OCI-LY7 (cell line): ENCODE measurements at places on chromosomes 5 and 9.

DNA sequence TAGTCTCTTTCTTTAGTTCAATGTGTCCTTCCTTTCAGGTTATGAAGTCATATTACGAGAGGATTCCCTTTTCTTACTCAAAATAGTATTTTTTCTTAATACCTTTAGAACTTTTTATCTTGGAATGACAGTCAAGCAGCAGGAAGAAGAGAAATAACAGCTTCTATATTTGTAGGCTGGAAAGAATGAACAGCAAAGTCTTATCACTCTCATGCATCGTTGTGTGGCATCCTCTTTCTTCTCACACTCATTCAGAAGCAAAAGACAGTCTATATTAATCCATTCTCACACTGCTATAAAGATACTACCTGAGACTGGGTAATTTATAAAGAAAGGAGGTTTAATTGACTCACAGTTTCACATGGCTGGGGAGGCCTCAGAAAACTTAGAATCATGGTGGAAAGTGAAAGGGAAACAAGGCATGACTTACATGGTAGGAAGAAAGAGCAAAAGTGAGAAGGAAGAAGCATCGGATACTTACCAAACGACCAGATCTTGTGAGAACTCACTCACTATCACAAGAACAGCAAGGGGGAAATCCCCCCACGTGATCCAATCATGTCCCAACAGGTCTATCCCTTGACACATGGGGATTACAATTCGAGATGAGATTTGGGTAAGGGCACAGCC lies 1646.1 kb upstream of the CDH6 start:
- no peak for DNase-seq

DNA sequence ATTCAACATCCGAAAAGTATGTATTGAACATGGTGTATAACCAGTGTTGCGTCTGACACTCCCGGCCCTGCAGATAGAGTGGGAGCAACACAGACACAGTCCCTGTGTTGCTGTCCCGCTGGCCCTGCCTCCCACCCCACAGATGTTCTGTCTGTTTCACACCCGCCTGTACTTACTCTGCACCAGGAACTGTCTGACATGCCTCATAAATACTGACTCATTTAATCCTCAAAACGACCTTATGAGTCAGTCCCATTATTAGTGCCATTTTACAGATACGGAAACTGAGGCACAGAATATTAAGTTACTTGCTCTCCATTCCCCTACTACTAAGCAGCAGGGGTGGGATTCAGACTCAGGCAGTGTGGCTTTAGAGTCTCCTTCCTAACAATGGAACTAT lies 109.8 kb upstream of the NFIL3 start:
- DNase-seq = no peak

DNA sequence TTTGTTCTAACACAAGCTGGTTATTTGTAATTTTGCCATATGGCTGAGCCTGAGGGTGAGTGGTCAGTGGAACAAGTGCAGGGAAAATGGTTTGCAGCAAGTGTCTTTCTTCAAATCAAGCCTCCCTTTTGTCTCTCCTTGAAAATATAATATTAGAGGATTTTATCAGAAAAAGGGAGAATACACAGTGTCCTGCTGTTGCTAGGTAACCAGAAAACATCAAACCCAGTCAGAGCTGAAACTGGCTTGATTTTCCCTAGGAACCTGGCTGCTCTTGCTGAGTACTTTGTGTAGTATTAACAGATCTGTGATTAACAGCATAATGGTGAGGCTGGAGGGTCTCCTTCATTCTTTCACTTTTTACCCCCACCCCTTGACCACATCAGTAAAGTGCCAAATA lies 314.0 kb downstream of the ARHGEF28 start:
- no peak for DNase-seq

DNA sequence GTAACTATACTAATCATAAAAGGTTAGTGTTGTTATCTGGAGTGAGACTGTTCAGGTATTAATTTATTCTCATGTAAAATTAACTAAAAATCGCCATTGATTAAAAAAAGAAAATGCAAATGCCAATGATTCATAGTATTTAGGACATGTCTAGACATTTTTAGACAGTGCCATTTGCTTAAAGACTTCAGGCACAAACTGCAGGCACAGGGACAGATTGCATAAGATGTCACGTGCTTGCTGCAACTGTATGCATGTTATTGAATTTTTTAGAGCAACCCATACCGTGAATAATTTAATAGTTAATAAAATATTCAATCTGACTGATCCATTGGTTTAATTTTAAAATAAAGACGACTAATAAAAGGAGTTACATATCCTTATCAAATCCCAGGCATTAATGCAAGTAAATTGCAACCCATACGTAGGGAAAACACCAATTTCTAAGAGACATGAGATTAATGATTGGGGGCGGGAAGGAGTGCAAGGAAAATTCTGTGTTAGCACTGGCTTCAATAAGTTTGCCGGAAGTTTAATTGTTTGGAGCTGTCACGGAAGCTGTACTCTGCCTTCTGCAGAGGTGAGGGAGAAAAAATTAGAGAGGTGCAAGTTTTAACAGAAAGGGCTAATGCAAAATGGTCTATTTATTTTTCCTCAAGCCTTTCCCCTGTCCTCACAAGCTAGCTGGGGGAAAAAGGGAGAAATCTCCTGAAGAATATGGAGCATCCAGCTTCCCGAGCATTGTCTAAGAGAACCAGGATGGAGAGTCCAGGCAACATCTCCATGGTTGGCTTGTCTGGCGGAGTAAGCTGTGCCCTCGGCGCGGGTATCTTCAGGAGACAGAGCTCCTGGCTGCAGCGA lies 2.9 kb downstream of the EDIL3 start:
- DNase-seq = no peak

DNA sequence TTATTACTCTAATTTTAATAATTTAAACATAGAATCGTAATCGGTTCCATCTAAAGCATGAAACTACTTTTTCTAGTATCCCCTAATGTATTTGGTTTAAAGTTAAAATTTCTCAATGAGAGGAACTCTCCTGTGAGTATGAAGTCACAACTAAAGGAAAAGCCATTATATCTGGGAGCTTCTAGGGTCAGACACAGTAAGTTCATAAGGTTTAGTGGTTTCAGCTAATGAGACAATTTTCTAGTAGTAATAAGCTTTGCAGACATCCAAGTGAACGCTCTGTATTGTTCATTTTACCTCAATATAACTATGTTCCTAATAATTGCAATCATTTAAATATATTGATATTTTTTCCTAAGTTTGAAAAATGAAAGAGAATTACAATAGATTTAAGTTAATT lies 364.4 kb upstream of the CDH9 start:
- DNase-seq = no peak

- DNase-seq = no peak
These were observed 50.3 kb downstream of the MAN2A1 start for GRCh38 chr5:109739741-109740728.

GRCh38 chr9:35340046-35340445 lies 149.9 kb upstream of the RUSC2 start:
- no peak for DNase-seq

- no peak for DNase-seq
These were observed 18.1 kb downstream of the FAM78A start for GRCh38 chr9:131258186-131258585.

GRCh38 chr5:143698574-143698973 lies 113.4 kb upstream of the HMHB1 start:
- no peak for DNase-seq

DNA sequence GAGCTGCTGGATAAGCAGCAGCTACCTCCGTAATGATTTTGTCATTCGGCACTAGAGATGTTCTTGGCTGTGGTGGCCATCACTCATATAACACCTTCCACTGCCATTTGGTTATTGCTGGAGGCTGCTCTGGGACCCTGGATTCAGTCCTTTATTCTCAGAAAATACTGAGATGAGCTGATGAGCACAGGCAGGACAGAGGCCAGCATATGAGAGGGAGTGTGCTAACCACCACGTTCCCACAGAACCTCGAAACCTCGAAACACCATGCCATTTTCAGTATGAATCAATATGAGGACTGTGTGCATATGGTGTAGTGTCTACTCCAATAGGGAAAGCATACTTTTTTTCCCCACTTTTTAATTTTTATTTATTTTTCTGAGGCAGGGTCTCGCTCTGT lies 56.6 kb downstream of the ADAM19 start:
- no peak for DNase-seq

- no peak for DNase-seq
These were observed 118.7 kb downstream of the LPAR1 start for GRCh38 chr9:110919609-110920008.

DNA sequence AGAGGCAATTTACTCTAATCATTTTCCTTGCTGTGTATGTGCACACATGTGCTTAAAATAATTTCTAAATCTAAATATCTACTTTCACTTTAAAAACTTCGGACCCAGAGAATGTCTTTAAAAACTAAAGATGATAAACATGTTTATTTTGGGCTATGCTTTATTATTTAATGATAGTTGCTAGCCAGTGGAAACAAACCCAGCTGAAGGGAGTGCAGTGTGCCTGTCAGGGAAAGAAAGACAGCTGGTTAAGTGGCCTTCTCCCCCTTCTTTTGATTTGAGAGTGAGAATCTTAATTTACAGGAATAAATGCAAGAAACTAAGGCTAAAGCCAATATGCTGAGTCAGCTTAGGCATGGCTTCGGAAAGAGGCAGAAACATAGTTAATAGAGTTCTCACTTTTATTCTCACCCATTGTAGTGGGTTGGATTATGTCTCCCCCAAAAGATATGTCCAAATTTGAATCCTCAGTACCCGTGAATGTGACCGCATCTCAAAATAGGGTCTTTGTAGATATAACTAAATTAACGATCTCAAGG lies 111.4 kb downstream of the DCP2 start:
- DNase-seq = no peak

- peak; percentile 68 for DNase-seq
These were observed 9.9 kb upstream of the NINJ1 start for GRCh38 chr9:93143830-93144530.

GRCh38 chr9:123407217-123407851 lies 51.3 kb downstream of the CRB2 start:
- DNase-seq = no peak

DNA sequence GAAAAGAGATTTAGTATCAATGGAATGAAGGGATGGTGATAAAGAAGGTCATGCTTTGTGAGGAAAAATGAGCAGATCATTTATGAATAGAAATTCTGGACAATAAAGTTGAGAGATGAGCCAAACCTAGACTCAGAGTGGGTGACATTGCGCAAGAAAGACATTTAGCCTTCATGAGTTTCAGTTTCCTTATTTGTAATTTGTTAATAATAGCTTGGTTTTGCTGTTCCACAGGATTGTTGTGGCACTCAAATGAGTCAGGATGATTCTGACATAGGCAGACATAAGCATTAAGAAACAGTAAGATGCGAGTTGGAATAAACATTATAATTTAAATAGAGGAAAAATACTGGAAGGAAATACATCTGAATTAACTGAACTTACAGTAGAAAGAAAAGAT lies 34.8 kb downstream of the ITGA2 start:
- DNase-seq = no peak

- DNase-seq = no peak
These were observed 250.9 kb downstream of the ADGRV1 start for GRCh38 chr5:90809311-90810056.

GRCh38 chr9:84781931-84782866 lies 112.7 kb downstream of the NTRK2 start:
- no peak for DNase-seq

DNA sequence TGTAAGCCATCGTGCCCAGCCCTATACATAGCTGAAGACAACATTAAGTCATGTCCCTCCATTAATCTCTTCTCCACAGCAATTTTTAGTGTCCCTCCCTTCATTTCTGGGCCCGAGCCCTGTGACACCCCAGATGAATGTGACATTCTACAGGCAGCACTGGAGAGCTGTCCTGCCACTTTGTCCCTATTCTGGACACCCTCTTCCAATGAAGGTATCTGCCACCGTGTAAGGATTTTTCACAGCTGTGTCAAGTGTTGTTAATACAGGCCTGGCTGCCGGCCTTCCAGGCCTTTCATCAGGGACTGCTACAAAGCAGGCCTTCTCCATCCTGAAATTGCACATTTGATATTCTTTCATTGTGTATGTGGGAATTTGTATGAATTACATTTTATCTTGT lies 62.0 kb upstream of the SLC28A3 start:
- DNase-seq = no peak

- no peak for DNase-seq
These were observed 87.7 kb downstream of the FSTL4 start for GRCh38 chr5:133524666-133525065.

- no peak for DNase-seq
These were observed 2.6 kb upstream of the SPDL1 start for GRCh38 chr5:169580964-169581363.

- no peak for DNase-seq
These were observed 40.5 kb upstream of the CDH18 start for GRCh38 chr5:20028506-20028905.

DNA sequence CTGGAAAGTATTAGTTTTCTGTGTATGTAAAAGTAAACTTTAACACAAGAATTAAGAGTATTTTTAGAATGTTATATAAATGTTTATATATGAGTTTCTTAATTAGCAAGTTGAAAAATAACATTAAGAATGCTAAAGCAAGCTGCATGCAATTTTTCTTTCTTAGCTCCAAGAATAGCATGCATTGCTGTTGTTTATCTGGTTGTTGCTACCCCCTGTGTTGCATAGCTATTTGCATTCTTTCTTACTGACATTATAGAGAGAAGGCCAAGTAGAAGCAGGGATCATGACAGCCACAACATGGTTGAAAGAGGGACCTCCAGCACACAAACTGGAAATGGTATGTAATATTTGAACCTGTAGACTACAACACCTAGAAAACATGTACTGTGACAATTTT lies 94.8 kb downstream of the ERCC6L2 start:
- no peak for DNase-seq

GRCh38 chr5:132050661-132051552 lies 9.5 kb upstream of the IL3 start:
- no peak for DNase-seq

- no peak for DNase-seq
These were observed 111.3 kb downstream of the OLFM1 start for GRCh38 chr9:135198586-135199285.

DNA sequence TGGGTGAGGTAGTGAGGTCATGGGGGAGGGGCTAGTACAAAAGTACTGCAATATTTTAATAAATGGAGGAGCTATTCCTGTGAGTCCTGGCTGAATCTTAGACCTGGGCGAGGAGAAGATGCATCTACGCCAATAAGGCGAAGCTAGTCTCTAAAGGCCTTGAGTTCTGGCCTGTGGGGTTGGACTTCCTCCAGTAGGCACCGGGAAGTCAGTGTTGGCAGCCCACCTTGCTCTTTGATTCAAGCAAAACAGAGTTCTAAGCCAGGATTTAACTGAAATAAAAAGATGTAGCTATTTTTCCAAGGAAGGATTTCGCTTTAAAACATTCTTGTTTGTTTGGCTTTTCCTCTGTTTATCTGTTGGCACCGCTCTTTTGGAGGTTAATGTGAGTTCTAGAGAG lies 244.6 kb downstream of the KIF4B start:
- DNase-seq = no peak

GRCh38 chr9:136107155-136107952 lies 11.3 kb downstream of the TMEM250 start:
- peak; percentile 38 for DNase-seq

DNA sequence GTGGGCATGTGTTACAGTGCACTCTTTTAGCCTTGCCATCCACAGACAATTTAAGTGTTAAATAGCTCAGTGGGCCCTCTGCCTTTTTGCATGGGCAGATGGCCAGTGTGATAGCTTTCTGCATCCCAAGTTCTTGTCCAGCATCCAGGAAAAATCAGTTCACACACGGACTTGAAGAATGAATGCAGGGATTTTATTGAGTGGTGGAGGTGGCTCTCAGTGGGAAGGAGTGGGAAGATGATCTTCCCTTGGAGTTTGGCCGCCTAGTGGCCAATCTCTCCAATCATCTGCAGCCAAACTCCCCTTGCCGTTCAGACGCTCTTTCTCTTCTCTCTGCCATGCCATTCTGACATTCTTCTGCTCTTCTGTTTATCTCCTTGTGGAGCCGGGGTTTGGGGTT lies 322.4 kb upstream of the GRAMD2B start:
- DNase-seq = no peak

GRCh38 chr9:38358390-38359296 lies 33.9 kb upstream of the ALDH1B1 start:
- DNase-seq = no peak
